IMR-90 (cell line): ENCODE measurements at places on chromosomes 7 and 10. TPM values are rescaled to one million over a fixed set of nuclear protein-coding genes. Genes with fewer than 3 reads are reported as not detected.

Gene HGF
- total RNA-seq = 38.3 and 50.9 TPM in 2 replicates

Gene MYH16
- total RNA-seq = 0.18 and 0.28 TPM in 2 replicates

Gene CXCL12
- total RNA-seq = 15.8 and 16.9 TPM in 2 replicates

Gene DPP6
- not detected in 2 replicates for total RNA-seq

Gene CLRN3
- not detected in 2 replicates for total RNA-seq

Gene GPR37
- 9.2 and 9.3 TPM in 2 replicates for total RNA-seq

Gene TLX1
- not detected in 2 replicates for total RNA-seq

GRCh38 chr7:132520591-132521280, 55.5 kb downstream of the PLXNA4 start:
- DNase-seq = no peak

DNA sequence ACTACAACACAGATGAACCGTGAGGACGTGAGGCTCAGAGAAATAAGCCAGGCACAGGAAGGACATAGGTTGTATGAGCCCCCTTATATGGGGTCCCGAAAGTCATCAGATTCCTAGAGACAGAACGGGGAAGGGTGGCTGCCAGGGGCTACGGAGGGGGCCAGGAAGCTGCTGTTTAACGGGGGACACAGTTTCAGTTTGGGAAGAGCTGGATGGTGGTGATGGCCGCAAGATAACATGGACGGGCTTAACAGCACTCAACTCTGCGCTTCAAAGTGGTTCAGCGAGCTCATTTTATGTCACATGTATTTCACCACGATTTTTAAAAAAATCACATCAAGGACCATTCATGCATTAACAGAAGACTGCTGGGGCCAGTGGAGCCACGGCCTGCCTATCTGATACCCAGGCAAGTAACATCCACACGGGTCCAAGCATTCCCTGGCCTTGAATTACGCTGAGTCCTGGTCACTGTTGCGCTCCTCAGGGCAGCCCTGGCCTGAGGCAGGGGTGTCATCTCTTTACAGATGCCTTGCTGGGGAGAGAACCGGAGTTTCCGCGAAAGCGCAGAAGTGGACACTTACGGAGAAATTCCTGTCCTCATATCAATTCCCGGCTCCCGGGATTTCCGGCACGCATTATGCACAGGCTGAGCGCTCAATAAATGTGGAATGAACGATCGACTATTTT, 1.5 kb downstream of the CARD11 start:
- no peak for DNase-seq

DNA sequence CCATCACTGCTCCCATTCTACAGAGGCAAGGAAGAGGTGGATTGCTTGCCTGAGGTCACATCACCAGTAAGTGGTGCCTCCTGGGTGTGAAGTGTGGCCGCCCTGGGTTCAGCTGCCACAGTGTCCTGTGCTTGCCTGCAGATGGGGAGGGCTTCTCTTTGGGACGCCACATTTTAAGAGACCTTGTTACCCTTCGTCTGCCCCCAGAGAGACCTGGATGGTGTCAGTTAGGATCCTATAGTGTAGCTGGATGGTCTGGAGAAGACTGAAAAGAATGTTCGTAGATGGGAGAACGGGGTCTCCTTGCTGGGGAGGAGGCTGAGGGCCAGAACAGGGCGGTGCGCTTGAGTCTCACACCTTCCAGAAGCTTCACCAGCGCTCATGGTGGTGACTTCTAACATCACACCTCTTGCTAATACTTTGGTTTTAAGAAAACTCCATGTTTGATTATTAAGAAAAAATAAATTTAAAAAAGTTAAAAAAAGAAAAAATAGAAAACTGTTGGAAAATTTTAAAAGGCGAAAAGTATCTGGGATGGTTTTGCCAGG, 2.3 kb downstream of the DOCK1 start:
- DNase-seq = no peak

GRCh38 chr10:343231-344220, 208.3 kb downstream of the ZMYND11 start:
- no peak for DNase-seq

DNA sequence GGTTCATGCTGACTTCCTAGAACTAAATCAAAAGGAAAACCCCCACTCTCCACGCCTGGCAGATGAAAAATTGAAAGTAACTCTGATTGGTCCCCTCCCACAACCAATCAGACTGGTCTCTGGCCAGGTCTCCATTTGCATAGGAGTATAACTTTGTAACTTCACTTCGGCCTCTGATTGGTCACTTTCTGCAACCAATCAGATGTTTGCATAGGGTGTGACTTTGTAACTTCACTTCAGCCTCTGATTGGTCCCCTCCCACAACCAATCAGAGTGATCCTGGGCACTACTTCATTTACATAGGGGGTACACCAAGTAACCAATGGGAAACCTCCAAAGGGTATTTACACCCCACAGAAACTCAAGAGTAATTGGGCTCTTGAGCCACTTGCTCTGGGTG, 306.6 kb upstream of the PFKP start:
- no peak for DNase-seq

GRCh38 chr7:98387544-98388226, 13.2 kb downstream of the BAIAP2L1 start:
- no peak for DNase-seq

DNA sequence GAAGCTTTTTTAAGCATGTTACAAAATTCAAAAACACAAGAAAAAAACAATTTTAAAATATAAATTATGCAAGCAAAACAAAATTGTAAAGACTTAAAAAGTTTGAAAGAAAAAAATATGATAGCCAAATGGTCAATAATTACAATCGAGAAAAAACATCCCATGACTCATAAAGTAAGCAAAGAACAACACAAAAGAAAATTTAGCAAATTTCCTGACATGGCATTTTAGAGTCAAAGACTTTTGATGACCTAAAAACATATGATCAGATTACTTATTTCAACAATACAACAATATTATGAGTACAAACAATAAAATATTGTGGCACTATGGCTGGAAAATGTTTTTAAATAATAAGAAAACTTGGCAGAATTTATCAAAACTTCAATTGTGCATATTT, 312.1 kb upstream of the MEOX2 start:
- DNase-seq = no peak

GRCh38 chr7:20475756-20476155, 139.7 kb upstream of the ABCB5 start:
- no peak for DNase-seq

- no peak for DNase-seq
Measured at GRCh38 chr7:152520861-152521302, 85.1 kb upstream of the KMT2C start.

GRCh38 chr10:124367414-124367813, 51.3 kb downstream of the OAT start:
- no peak for DNase-seq

- DNase-seq = no peak
Measured at GRCh38 chr7:102155821-102156441, 130.7 kb upstream of the SH2B2 start.

DNA sequence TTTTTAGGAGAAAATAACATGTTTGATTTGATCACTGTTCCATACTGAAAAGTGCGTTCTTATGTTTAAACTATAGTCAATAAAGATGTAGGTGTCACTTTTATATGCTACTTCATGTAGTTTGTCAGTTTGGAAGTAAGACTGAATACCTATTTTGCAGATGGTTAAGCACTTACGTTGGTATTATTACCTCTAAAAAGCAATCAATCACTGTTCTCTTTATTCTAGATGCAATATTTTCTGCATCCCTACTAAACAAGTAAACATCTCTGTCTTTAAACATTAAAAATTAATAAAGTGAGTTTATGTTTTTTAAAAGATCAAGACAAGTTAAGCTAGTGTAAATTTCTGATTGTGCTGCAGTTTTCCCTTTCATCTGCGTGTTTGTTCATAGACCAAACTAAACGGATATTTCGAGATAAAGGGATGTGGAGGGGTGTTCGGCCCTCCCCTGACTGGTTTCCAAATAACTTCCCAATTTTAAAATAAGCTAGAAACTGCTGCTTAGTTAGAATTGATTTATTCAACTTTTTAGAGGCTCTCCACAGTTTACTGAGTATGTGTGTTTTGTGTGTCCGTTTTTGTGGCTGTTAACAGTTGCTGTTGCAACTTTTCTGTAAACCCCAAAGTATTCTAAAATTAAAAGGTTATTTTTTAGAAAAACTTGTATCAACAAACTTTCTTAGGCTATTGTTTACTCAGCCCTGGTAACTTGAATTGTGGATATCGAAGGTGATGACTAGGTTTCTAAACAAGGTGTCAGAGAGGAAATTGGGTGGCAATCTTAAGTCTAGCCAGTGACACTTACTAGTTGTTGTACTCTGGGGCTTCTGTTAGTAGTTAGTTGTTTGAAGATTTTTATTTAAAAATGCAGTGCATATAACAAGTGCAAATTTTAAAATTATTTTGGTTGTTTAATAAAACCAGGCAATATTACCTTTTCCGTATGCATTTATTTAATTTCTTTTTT, 974 bp downstream of the KIF11 start:
- DNase-seq = no peak

DNA sequence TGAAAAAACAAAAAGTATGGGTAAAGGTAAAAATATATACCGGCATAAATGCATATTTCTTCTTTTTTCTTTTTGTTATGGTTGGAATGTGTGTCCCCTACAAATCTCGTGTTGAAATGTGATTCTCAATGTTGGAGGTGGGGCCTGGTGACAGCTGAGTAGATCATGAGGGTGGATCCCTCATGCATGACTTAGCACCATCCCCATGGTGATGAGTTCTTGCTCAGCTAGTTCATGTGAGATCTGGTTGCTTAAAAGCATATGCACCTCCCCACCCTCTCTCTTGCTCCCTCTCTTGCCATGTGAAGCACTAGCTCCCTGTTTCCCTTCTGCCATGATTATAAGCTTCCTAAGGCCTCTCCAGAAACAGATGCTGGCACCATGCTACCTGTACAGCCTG, 93.3 kb downstream of the HYCC1 start:
- DNase-seq = no peak

DNA sequence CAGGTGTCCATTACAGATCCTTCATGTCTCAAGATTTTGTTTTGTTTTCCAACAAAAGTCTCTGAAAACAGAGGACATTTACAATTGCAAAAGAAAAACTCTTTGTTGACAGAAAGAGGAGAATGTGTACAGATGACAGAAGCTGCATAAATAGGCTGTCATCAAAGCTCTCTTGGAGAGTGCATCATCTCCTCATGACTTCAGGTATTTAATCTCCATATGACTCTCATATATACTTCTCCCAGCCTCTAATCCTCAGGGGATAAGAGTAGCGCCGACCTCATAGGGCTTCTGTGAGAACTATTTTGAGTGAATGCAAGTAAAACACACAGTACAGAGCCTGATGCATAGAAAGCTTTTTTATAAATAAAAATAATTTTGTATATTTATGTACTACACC, 48.1 kb upstream of the SEPTIN7 start:
- DNase-seq = no peak

GRCh38 chr7:14275356-14275755, 285.9 kb upstream of the ETV1 start:
- no peak for DNase-seq

DNA sequence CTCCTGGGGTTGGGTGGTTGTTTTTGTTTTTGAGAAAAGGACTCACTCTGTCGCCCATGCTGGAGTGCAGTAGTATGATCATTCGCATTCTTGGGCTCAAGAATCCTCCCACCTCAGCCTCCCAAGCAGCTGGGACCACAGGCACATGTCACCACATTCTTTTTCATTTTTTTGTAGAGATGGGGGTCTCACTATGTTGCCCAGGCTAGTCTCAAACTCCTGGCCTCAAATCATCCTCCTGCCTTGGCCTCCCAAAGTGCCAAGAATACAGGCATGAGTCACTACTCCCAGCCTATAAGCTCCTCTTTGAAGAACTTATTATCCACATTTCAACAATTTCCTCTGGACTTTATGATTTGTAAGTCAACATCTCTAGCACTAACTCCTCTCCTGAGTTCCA, 102.7 kb downstream of the KMT2C start:
- no peak for DNase-seq

GRCh38 chr10:5951721-5952407, 25.5 kb downstream of the IL15RA start:
- DNase-seq = no peak

- DNase-seq = no peak
Measured at GRCh38 chr7:93176992-93177580, 28.9 kb upstream of the SAMD9L start.

- no peak for DNase-seq
Measured at GRCh38 chr10:96610817-96611216, 24.0 kb upstream of the TM9SF3 start.

DNA sequence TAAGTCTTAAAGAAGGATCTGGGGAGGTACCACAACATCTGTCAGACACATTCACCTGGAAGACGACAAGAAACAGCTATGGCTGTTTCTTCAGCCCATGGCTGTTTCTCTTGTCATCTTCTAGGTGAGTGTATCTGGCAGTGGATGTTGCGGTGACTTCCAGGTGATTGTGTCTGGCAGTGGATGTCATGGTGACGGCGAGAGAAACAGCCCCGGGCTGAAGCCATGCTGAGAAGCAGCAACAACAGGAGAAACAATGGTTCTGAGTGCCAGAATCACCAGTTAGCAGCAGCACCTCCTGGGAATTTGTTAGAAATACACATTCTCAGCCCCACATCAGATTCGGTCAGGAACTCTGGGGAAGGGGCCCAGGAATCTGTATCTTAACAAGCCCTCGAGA, 68.6 kb upstream of the SYPL1 start:
- no peak for DNase-seq

- peak; percentile 70 for DNase-seq
Measured at GRCh38 chr10:14382022-14382421, 51.3 kb upstream of the FRMD4A start.
